Urothelium cell line (cell line): ENCODE measurements at places on chromosomes 2 and 18.

- no peak for DNase-seq
Observed at GRCh38 chr2:95174031-95174542, 8.5 kb downstream of the ZNF2 start.

- DNase-seq, result no peak
Observed at GRCh38 chr18:75264926-75265597, 54.5 kb downstream of the TSHZ1 start.

- peak; percentile 25 for DNase-seq
Observed at GRCh38 chr2:116810645-116811044, 1003.8 kb upstream of the DDX18 start.

DNA sequence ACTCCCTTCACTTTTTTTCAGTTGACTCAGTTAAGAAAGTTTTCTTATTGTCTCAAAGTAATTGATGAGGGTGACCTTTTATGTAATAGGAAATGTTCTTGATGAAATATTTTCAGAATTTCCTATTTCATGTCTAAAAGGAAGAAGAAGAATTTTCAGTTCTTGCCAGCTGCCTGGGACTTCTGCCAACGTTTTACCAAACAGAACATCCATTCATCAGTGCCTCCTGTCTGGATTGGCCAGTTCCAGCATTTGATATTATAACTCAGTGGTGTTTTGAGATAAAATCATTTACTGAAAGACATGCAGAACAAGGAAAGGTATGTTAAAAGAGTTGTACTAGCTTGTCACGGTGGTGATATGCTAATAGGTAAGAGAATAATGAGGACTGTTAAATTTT lies 104.7 kb upstream of the MYO3B start:
- DNase-seq, result peak; percentile 21

DNA sequence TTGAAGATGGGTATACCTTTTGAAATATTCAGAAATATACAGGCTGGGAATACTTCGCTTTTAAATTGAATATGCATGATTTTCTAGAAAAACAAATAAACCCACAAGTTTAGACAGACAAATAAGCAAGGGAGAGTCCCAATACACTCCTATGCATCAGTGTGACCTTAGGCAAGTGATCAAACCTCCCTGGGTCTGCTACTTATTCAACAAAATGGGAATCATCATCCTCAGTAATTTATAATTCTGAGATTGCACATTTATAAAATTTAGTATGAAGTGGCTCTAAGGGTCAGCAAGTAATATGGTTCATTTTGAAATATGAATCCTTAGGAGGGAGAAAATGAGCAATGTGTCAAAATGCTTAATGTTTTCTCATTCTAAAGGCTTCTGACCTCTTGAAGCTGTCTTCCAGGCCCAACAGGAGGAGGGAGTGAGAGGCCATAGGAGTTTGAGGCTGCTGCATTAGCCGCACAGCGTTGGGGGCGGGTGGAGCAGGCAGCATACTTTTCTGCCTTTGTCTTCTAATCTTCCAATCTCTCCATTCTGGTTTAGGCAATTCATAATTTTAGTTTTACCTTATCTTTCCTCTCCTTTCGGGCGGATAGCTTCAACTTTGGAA lies 155.1 kb downstream of the TRIB2 start:
- no peak for DNase-seq

DNA sequence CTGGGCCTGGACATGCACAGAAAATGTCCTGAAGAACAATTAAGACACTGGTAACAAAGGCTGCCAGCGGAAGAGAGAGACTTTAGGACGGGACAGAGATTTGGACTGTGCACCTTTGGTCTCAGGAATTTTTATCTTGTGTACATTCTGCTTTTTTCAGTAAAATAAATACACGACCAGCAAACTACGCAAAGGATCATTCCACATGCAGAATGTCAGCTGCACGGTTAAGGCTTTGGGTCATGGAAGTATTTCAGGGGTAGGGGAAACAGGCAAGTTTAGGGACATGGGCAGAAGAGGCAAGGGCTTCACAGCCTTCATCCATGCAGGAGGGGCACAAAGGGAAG lies 11.5 kb downstream of the TMEM163 start:
- no peak for DNase-seq

DNA sequence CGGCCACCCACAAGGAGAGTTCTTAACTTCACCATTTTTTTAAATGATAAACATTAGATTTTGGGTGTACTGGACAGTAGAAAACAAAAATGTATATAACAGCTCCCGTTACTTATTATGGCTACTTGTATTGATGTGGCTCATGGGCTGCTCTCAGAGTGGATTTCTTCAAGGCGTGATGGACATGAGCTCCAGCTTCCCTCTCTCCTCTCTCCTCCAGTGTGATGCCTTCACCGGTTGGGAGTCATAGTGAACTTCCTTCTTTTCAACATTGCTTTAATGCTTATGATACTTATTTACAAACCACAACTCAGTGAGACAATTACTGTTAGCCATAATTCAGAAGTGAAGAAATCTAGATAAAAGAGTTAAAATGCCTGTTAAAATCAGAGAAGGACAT lies 515.2 kb downstream of the RNF144A start:
- DNase-seq, result no peak

DNA sequence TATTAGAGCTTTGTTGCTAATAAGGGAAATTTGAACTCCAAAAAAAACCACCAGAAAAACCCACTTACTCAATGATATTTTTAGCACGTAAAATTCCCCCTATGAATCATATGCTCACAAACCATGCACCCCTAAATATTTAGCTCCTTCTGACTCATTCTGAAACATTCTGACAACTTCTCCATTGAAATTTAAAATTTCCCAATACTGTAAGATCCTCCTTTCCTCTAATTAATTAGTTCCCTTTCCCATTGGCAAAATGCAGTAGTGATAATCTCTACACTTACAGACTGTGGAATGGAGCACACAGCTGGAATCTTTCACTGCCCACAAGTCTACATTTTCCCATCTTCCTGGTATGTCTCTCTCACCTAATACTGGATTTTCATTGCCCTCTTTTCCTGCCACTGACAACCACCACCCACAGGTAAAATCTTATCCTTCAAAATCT lies 215.8 kb upstream of the ACVR2A start:
- no peak for DNase-seq

DNA sequence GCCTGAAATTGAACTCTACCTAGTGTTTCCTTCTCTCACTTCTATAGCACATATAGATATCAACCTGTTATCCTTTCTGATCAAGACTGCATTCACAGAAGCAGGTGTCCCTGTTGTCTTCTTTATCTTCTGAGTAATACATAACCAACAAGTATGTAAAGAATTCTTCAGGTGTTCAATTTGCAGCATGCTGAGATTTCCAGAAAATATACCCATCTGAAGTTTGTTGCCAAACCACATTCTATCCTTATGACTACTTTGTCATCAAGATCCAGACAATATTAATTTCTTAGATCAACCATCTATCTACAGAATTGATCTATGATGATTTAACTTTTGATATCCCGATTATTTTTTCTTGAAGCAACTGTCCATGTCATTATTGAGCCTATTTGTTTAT lies 69.5 kb downstream of the TGFA start:
- no peak for DNase-seq

GRCh38 chr2:59833941-59834340 lies 719.5 kb downstream of the BCL11A start:
- no peak for DNase-seq

GRCh38 chr2:74149570-74150319 lies 2.0 kb upstream of the BOLA3 start:
- DNase-seq, result no peak

GRCh38 chr2:20317197-20317596 lies 33.4 kb downstream of the PUM2 start:
- no peak for DNase-seq

DNA sequence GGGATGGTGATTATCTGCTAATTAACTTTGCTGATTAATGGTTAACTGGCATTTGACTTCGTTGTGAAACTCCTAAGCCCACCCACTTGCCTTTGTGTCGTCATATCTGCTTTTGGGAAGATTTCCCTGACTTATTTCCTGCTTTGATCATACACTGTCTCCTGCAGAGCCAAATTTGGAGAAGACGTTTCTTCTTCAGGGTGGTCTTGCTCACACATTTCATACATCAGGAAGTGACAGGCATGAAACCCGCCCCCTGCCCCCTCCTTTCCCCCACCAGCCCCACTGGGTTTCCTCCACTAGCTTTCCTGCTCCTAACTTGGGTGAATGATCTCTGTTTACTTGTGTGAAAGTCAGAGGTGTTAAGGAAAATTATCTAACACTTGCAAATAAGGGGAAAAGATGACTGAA lies 300.1 kb downstream of the TSN start:
- no peak for DNase-seq

GRCh38 chr2:118322406-118322805 lies 234.1 kb downstream of the INSIG2 start:
- DNase-seq, result no peak

DNA sequence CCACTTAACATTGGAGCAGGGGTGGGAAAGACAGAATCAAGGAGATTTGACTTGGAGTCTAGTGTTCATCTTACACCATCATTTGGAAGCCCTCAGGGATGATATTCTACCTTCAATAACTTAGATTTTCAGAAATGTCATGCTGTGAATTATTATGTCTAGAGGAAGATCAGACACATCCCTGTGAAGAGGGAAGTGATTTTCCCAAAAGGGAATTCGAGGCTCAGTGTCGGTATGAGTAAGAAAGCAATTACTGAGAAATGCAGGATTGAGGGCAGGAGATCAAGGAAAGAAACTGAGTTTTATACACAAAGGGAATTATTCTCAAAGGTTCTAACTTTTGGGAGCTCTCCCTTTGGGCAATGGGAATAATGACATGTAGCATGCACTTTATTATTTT lies 25.6 kb upstream of the ATIC start:
- DNase-seq, result no peak

GRCh38 chr2:213740453-213740852 lies 456.2 kb downstream of the SPAG16 start:
- DNase-seq, result no peak

DNA sequence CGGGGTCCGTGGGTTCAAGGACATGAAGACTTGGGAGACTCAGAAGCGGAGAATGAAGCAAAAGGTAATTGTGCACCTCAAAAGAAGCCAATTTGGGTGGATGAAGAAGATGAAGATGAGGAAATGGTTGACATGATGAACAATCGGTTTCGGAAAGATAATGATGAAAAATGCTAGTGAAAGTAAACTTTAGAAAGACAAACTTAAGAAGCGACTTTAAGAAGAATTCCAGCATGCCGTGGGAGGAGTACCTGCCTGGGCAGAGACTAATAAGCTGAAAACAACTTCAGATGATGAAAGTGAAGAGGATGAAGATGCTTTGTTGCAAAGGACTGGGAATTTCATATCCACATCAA lies 43.5 kb downstream of the PSTPIP2 start:
- no peak for DNase-seq

GRCh38 chr18:63084219-63084618 lies 235.3 kb downstream of the BCL2 start:
- DNase-seq, result no peak

GRCh38 chr2:28586867-28587266 lies 91.0 kb downstream of the PLB1 start:
- no peak for DNase-seq

- no peak for DNase-seq
Observed at GRCh38 chr2:112335600-112335999, 60.2 kb downstream of the ZC3H6 start.

- DNase-seq, result no peak
Observed at GRCh38 chr18:48191494-48191893, 217.7 kb downstream of the ZBTB7C start.

DNA sequence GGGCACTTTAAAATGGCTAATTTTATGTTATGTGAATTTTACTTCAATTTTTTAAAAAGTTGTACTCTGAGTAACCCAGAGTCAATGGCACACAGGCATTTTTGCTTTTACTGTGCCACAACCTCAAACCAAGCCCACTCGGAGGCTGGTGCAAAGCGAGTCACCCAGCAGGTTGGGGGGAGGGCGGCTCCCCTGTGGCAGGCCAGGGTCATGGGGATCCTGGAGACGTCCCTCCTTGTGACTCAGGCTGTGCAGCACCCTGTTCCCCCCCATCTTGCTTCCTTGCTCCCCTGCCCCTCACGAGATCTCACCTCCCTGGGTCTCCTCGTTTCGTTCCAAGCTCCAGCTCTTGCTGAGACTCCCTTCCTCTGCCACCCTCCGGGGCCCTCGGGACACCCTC lies 58.6 kb downstream of the POMC start:
- DNase-seq, result no peak

- DNase-seq, result no peak
Observed at GRCh38 chr2:216793386-216793785, 66.5 kb downstream of the TNP1 start.

GRCh38 chr2:55163274-55163721 lies 68.8 kb downstream of the CLHC1 start:
- DNase-seq, result no peak

GRCh38 chr2:40256649-40257048 lies 195.2 kb downstream of the SLC8A1 start:
- DNase-seq, result peak; percentile 30

GRCh38 chr2:223092667-223093066 lies 40.7 kb downstream of the KCNE4 start:
- DNase-seq, result no peak

- DNase-seq, result no peak
Observed at GRCh38 chr2:202822411-202822810, 49.2 kb downstream of the ICA1L start.

DNA sequence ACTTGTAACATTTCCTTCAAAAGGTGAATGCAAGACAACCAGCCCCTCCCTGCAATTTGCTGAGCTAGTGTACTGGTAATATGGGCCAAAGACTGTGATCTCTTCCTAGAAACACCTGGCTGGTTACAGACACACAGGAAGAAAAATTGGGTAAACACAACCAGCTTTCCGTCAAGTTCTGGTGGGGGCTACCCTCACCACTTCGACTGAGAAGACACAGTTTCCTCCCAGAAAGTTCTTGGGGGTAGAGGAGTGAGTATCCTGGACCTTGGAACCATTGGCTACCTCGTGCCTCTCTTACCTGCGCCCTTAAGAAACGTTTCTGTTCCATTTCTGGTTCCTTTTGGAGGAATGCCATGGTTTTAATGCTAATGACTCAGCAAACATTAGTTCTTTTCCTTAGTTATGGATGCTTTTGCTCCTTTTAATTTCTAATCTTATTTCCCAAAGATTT lies 120.9 kb upstream of the DLX2 start:
- DNase-seq, result no peak

DNA sequence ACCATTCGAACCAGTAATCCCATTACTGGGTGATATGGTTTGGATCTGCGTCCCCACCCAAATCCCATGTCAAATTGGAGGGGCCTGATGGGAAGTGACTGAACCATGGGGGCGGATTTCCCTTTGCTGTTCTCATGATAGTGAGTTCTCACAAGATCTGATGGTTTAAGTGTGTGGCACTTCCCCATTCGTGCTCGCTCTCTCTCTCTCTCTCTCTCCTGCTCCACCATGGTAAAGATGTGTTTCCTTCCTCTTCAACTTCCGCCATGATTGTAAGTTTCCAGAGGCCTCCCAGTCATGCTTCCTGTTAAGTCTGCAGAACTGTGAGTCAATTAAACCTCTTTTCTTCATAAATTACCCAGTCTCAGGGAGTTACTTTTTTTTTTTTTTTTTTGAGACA lies 62.6 kb downstream of the NBAS start:
- DNase-seq, result no peak

- DNase-seq, result peak; percentile 18
Observed at GRCh38 chr2:235740821-235741220, 247.0 kb downstream of the AGAP1 start.

GRCh38 chr2:102606353-102606752 lies 13.0 kb upstream of the SLC9A2 start:
- no peak for DNase-seq

- DNase-seq, result no peak
Observed at GRCh38 chr2:853203-853870, 97.3 kb upstream of the SNTG2 start.

- DNase-seq, result no peak
Observed at GRCh38 chr2:221792971-221793521, 220.9 kb upstream of the EPHA4 start.

- DNase-seq, result no peak
Observed at GRCh38 chr2:159137511-159138241, 148.8 kb downstream of the WDSUB1 start.
